ENCODE measurements at places on chromosomes 5 and 9. TPM values are rescaled to one million over a fixed set of nuclear protein-coding genes. Genes with fewer than 3 reads are reported as not detected.

FABP6 gene
- 1.2 TPM for total RNA-seq

DNA sequence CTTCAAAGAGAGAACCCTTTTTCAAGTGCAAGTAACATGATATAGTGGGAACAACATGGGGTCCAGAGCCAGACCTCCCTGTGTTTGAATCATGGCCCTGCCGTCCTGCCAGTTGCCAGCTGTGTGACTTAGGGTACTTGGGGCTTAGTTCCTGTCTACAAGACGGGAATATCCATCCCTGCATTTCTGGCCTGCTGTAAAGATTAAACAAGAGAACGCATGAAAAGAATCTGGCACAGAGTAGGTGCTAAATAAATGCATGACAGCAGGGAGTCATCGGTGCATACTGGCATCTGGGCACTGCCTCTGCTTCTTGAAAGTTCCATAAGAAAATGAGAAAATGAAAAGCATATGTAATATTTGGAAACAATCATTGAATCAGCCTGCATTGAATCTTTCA is 77.8 kb upstream of the PRRC1 start:
- no peaks in the 10 kb centered on the region for H3K4me1 ChIP-seq
- no peaks in the 10 kb centered on the region for H3K36me3 ChIP-seq
- DNase-seq: no peak
- no peaks in the 10 kb centered on the region for H3K27me3 ChIP-seq
- H3K27ac ChIP-seq: no peak overlapping the region
- no peak overlapping the region for H3K4me3 ChIP-seq

RLN2 gene
- not detected for total RNA-seq

DNA sequence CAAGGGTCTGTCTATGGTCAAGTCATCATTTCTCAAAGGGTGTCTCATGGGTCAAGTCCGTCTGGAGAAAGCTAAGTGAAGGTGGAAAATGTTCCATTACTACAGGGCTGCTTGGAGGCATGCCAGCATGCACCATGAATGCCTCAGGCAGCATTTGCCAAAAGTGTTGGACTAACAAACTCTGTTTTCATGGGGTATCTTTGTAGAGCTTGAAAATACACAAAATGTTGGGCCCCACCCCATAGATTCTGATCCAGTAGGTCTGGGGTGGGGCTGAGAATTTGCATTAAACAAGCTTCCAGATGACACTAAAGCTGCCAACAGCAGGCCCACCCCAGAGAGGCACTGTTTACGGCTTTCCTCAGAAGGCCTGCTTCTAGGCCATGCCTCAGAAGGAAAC is 75.0 kb upstream of the FRRS1L start:
- H3K27ac ChIP-seq: no peak overlapping the region
- no peak overlapping the region for H3K4me3 ChIP-seq
- no peak for DNase-seq

- no peak overlapping the region for H3K27ac ChIP-seq
- H3K27me3 ChIP-seq: no peaks in the 10 kb centered on the region
- H3K36me3 ChIP-seq: no peaks in the 10 kb centered on the region
- DNase-seq: no peak
Measured at GRCh38 chr5:1745123-1745795, 54.4 kb downstream of the MRPL36 start.

DPH7 gene
- 17.7 TPM for total RNA-seq

NEURL1B gene
- total RNA-seq: 45.8 TPM

DNA sequence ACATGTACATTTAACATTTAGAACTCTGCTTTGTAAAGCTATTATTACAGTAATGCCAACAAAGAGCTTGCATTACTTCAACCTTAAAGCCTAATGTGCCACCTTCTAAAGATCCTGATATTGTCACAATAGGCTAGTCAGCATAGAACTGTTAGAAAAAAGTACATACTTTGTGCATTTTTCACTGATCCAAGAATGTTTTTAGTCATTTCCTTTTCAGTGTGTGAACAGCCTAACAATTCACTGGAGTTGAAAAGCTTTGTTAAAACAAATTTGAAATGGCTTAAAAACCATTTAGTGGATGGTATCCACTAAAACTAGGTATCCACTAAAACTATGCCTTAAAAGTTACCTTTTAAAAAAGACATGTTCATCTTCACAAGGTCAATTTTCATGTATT is 4.5 kb downstream of the RPS6 start:
- no peak overlapping the region for H3K27ac ChIP-seq
- H3K4me1 ChIP-seq: peaks cover 11% of the 10 kb centered on the region
- H3K27me3 ChIP-seq: no peaks in the 10 kb centered on the region
- no peak for DNase-seq

GRCh38 chr5:178083922-178084321 is 29.4 kb upstream of the N4BP3 start:
- no peaks in the 10 kb centered on the region for H3K36me3 ChIP-seq
- no peak overlapping the region for H3K27ac ChIP-seq
- no peaks in the 10 kb centered on the region for H3K27me3 ChIP-seq
